Activated naive CD4-positive, alpha-beta T cell (primary cell): ENCODE measurements at places on chromosomes 12 and 14.

GRCh38 chr14:68249661-68250451 is 430.3 kb downstream of the RAD51B start:
- DNase-seq: no peak

GRCh38 chr12:19035536-19035935 is 94.0 kb upstream of the PLEKHA5 start:
- no peak for DNase-seq

GRCh38 chr12:69688471-69689427 is 10.4 kb downstream of the BEST3 start:
- DNase-seq: no peak

DNA sequence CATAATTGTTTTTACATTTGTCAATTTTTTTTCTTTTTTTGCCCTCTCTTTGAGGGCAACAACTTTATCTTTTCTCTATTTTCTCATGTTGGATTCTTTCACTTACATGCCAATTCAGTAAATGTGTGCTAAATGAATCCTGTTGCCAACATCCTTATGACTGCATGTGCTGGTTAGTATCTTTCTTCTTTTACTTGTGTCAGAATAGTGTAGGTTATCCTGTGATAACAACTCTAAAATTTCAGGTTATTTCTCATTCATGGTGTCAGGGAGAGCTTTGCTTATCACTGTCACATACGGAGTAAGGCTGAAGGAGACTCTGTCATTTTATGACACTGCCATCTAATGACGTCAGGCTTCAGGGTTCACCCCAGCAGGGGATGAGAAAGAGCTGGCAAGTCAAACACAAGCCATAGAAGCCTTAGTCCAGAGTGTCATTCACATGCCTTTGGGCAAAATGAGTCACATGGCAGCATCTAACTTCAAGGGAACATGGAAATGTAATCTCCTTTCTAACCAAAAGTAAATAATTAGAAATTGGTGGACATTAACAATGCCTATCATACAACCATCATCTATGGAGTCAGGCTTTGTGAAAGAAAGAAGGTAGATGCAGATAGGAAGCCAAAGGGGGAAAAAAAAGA is 242.5 kb upstream of the ATP2B1 start:
- no peak for DNase-seq

GRCh38 chr12:93197067-93197593 is 180.6 kb upstream of the NUDT4 start:
- no peak for DNase-seq

GRCh38 chr14:51206462-51206861 is 33.6 kb upstream of the TMX1 start:
- no peak for DNase-seq

DNA sequence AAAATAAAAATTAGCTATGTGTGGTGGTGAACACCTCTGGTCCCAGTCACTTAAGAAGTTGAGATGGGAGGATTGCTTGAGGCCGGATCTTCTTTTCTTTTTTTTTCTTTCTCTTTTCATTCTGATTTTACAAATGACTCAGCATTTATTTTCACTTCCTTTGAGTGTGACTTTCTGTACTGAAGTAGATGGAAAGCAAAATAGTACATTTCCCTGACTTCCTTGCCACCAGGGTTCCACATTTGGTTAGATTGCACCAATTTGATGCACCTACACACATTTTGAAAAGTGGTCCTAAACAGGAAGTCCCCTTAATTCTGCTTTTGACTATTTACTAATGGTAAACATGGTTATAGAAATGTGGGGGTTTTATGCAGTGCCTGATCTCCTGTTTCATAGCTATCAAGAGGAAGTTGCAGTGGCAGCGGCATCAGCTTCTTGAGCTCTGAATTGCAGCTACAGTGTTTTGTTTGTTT is 13.0 kb upstream of the LEMD3 start:
- DNase-seq: no peak

DNA sequence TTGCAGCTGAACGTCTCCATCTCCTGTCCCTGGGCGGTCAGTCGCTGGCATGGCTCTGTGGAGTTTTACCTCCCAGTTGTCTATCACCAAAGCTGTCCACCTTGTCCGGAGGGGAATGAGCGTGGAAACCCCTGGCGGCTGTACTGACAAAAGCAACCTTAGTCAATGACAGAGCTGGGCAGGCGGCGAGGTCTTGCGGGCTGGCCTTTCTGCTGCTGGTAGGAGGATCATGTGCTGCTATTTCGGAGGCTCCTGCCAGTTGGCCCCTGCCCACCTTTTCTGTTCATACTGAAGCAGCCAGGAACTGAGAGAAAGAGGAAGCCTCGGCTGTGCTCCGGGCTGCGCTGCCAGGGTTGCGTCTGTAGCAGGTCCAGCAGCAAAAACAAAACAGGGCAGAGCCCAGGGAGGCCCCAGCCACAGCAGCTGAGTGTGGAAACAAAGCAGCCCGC is 57.7 kb downstream of the HMGA2 start:
- no peak for DNase-seq

- peak; percentile 18 for DNase-seq
Measured at GRCh38 chr12:32025906-32026305, 66.7 kb downstream of the RESF1 start.

DNA sequence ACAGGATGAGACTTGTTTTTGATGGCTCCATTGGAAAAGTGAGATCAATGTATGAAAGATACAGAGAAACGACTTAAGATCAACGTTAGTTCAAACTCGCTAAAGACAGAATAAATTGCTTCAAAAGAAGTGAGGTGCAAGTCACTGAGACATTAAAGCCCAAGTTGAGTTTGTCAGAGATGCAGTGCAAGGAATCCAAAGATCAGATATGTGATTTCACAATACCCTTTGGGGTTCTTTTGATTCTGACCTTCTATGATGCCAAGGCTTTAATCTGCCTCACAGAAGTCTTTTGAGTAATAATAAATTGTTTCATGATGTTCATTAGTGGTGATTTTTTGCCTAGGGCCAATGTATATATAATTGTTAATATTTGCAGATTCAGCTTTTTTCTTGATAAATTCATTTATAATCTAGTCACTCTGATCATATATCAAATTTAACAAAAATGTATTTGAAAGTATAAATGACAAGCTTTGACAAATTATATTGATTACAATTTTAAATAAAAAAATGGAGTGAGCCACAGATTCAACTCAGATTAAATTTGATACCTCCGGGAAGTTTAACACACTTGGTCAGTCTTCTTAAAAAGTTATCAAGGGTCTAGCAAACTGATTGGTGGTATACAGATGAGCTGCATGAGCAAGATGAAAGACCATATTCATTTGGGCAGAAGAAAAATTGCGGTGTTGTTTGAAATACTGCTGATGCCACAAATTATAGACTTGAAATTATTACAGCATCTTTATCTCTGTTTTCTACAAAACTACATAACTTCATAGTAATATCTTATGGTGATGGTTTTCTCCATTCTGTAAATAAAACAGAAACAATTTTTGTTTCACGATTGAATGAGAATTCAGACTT is 144.8 kb upstream of the FAR2 start:
- DNase-seq: no peak

DNA sequence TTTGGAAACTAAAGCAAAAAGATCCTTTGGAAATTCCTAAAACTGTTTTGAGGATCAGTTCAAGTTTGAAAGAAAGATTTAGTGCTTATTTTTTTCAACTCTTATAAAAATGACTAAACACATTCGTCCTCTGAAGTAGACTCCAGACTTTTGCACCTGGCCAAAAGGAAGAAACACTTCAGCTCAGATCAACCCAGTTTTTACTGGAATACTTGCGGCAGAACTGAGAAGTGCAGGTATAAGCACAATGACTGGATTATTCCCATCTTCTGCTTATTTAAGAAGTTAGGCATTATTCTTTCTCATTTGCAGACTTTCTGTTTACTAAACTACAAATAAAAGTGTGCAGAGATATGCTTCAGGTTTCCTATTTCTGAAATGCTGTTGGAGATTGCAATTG is 41.9 kb downstream of the PDE6H start:
- DNase-seq: no peak

DNA sequence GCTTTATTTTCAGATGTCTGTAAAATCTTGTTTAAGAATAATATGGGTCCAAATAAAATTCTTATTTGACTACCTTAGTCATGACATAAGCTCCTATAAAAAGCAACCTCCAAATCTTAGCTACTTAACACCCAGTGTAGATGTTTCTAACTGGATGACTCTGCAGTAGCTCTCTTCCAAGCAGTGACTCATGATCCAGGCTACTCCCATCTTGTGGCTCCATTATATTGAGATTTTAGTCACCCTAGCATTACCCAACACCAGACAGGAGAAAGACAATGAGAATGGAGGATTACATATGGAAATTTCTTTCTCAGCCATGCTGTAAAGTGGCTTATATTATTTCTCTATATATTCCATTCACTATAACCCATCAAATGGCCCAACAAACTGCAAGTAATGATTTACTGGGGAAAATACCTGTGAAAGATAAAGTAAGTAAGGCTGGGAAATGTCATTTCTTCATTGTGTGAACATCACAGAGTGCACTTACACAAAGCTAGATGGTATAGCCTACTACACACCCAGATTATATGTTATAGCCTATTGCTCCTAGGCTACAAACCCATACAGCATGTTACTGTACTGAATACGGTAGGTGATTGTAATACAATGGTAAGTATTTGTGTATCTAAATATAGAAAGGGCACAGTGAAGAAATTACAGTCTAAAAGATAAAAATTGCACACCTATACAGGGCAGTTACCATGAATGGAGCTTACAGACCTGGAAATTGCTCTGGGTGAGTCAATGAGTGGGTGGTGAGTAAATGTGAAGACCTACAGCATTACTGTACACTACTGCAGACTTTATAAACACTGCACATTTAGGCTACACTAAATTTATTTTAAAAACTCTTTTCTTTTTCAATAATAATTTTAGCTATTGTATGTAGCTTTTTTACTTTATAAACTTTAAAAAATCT is 163.2 kb downstream of the DYRK2 start:
- no peak for DNase-seq

DNA sequence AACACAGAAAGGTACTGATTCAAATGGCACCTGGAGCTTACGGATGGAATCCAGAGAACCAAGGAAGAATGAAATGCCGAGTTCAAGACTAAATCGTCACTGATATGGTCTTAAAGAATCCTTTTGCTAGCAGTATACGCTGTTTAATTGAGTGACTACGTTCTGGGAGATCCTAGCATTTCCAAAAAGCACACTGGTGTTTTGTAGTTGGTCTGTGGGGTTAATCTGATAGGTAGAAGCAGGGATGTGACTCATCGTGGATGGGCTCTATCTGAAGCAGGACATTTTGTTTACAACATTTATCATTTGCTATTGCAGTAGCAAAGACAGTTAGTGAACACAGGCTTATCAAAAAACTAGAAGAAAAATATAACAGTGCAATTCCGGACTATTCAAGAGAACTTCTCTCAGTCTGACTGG is 169.2 kb upstream of the HMGA2 start:
- no peak for DNase-seq

GRCh38 chr14:68144051-68144681 is 324.6 kb downstream of the RAD51B start:
- no peak for DNase-seq

GRCh38 chr14:59177262-59177661 is 11.2 kb upstream of the DAAM1 start:
- no peak for DNase-seq

DNA sequence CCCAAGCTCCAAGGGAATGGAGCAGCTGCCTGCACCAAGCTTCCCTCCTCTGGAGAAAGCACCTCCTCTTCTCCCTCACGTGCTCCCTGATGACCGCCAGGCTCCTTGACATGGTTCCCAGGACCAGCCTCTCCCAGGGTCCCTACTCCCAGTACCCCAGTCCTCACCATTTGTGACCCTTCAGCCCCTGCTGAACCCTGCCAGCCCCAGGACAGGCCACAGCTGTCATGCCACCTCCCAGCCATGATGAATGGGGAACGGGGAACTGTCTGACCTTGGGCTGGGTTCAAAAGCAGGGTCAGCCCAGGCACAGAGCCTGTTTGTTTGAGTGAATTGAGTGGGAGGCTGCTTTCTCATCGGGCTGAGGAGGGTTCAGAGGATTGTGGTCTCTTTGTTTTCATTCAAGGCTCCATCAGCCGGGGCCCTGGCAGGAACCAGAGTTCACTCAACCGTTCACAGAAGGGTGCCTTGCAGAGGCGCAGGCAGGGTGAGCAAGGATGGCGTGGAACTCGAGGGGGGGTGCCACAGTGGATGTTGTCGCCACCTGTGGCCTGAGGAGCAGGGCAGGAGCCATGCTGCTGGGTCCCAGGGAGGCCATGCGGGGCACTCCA is 344.5 kb upstream of the SFSWAP start:
- DNase-seq: no peak

GRCh38 chr12:31959701-31960391 is 631 bp downstream of the RESF1 start:
- peak; percentile 55 for DNase-seq

DNA sequence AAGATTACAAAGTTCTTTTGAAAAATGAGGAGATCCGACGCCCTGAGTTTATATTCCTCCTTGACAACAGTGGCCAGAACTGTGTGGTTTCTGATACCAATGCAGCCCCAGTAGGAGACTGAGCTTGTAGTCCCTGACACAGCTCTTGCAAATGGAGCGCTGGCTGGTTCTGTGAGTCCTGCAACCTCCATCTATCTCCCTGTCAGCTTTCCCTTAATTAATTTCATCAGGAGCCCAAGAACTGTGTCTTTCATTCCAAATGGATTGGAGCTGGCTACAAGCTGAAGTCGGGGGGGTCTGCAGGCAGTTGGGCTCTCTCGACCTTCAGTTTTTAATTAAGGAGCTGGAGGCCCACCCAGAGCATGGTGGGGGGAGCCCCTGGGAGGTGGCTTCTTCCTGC is 160.6 kb downstream of the ADGRD1 start:
- DNase-seq: no peak

- no peak for DNase-seq
Measured at GRCh38 chr12:42283739-42284138, 42.2 kb downstream of the ZCRB1 start.

DNA sequence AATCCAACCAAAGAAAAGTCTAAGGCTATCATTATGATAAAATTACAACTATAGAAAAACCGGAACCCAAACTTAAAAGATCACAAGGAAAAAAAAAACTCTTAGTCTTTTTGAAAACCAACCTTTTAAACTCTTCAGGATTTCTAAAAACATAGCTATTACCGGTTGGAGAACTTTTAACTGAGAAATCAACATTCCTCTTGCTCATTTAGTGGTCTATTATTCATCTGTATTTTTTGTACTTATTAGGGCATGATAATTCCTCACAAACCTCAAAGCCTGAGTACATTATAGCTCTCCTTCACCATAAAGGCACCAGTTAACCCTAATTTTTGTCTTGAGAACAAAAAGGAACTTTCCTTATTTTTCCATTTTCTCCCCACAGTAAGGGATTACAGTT is 10.4 kb downstream of the LUM start:
- no peak for DNase-seq

- DNase-seq: no peak
Measured at GRCh38 chr14:51269634-51270033, 29.6 kb downstream of the TMX1 start.

GRCh38 chr14:82230748-82231147 is 697.1 kb upstream of the SEL1L start:
- DNase-seq: no peak

- DNase-seq: peak; percentile 57
Measured at GRCh38 chr14:105974902-105975301, 448.5 kb downstream of the TMEM121 start.

- no peak for DNase-seq
Measured at GRCh38 chr12:52899338-52900035, 5.4 kb downstream of the KRT8 start.

GRCh38 chr14:106268013-106268727 is 741.8 kb downstream of the TMEM121 start:
- DNase-seq: peak; percentile 79
